Anterior cingulate cortex (tissue), 58 donors: ENCODE measurements at places on chromosomes 7 and 10.

DNA sequence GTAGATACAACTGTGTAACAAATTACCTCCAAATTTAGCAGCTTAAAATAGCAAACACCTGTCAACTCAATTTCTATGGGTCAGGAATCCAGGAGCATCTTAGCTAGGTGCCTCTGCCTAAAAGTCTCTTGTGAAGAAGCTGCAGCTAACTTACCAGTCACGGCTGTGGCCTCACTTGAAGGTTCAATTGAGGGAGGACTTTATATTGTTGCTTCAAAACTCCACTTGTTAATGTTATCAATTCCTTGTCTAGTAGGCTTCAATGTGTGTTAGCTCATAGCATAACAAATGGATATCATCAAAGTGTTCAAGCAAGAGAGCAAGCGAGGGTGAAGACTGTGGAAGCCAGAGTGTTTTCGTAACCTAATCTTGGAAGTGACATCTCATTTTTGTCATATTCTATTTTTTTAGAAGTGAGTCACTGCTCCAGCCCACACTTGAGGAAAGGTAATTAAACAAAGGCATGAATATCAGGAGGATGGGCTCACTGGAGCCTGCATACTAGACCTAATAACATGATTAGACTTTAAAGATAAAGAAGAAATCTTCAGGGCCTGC, 172.9 kb downstream of the SPAG6 start:
- DNase-seq, result no peak

DNA sequence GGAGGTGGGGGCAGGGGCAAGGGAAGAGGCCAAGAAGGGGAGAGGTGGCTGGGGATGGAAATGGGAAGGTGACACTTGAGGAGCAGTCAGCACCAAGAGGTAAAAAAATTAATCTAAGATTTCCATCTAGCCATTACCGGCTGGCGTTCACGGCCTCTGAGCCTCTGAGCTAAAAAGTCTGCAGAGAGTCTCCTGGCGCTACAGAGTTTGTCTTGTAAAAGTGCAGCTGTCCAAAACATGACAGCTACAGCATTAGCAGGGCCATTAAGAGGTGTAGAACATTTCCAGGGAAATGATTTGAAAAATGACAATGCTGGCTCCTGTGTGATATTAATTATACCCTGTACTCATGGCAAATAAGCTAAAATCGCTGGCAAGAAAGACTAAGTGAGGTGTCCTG, 167.6 kb downstream of the LRMDA start:
- no peak for DNase-seq

DNA sequence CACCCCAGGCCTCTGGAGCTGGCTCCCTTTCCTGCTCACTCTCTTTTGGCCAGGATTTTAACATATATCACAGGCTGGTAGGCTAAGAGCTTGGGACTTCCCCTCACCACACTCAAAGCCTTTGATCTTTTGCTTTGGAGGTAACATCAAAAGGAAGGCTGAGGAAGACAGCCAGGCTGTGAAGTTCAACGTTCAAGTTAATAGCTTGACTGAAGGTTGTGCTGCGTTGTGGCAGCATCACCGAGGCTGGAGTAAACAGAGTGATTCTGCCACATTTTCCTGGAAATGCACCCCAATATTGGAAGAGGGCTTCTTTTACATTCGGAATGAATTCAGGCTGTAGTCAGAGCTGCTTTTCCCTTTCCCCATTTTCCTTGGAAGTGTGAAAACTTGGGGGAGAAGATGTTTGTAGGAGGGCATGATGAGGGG, 57.3 kb downstream of the TCF7L2 start:
- no peak for DNase-seq

DNA sequence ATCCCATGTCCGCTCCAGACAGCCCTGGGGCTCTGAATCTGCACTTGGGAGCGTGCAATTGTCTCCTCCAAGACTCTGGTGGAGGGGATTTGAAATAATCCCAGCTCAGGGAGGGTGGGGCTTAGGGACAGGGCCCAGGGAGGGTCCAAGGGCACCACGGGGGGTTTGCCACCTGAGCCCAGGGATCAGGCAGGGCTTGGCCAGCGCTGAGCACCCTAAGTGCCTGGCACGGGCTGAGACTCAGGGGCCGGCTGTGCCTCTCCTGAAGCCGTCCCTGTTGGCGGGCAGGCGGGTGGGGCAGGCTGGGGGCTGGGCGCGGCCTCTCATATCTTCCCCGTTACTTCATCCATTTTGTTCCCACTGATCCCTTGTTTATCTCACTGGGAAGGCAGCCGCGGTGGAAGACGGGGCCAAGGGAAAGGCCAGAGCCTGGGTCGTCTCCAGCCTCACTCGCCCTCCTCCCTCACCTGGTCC, 41.8 kb upstream of the ELN start:
- no peak for DNase-seq
